Putamen (tissue), 1 donor: ENCODE measurements at places on chromosomes 5 and 9.

DNA sequence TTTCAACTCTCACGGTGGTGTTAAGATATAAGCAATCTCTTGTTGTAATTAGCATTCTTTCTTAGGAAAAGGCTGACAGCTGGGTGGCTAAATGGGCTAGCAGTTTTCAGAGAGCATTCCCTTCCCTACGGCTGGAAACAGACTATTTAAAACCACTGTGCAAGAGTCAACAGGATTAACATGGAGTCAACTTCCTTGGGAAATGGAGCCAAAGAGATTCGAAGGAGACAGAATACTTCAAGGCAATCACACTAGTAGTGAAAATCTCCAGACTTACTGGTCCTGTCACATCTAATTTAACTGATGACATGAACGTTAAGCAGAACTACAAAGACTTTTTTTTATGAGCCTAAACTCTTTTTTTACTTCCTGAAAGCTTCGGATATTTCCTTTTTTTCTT, 453.3 kb upstream of the ITGA1 start:
- no peak for DNase-seq

GRCh38 chr9:21413624-21414023, 4.7 kb downstream of the IFNA8 start:
- no peak for DNase-seq

DNA sequence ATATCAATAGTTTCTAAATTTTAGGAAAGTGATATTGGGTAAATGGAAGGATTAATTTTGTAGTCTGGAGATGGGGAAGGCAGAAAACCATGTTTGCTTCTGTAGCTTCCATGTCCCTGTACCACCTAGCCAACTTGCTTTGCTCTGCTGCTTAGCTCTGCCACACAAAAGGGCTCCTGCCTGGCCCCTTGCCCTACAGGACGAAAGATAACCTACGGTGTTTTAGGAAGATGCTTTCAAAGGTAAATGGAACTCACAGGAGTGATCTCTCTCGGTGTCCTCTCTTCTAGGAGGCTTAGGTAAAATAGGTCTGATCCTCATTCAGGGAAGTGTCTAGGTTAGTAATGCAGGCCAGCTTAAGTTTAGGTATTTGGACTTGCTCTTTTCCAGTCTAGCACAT, 37.8 kb upstream of the DMXL1 start:
- DNase-seq = no peak

- no peak for DNase-seq
Measured at GRCh38 chr9:77907585-77907984, 124.0 kb downstream of the GNAQ start.

- DNase-seq = no peak
Measured at GRCh38 chr5:177973066-177973635, 22.9 kb downstream of the PROP1 start.

DNA sequence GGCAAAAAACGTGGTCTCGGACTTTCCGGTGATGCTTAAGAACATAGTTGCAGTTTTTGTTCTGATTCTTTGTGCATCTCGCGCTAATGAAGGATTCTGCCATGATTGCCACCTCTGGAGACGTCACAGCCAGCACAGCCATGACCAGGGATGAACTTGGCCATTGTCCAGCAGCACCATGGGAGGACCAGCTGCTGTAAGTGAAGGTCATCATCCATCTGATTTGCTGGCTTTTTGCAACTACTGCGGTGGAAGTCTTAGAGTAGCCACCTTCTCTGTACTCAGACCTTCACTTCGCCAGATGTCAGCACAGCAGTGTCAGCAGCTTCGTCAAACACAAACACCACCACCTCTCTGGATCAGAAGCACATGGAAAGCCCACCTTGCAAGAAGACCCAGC, 45.7 kb downstream of the NSUN2 start:
- no peak for DNase-seq

GRCh38 chr5:135313405-135313804, 85.6 kb downstream of the MACROH2A1 start:
- DNase-seq = no peak
